Activated CD4-positive, alpha-beta T cell treated with anti-CD3 and anti-CD28 coated beads, Interleukin-2, Interleukin-4, amounts not matched to agents 100 ng/mL and 50 ng/mL, durations not matched to agents 16 hours and 8 hours (primary cell): ENCODE measurements at places on chromosomes 6 and 20.

DNA sequence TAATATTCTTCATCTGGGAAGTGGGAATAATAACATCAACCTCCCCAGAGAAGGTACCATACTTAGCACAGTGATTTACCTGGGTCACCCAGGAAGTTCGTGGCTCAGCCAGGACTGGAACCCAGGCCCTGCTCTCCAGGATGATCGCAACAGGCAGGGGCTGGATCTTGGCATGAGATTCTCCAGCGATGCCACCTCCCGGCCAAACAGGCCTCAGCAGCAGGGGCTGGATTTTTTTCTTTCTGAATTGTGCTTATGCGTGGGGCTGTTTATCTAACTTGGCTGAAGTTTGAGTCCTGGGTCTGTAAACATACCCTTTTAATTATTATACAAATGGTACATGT lies 129.5 kb upstream of the PTPN1 start:
- no peak for DNase-seq

GRCh38 chr20:31922181-31922580 lies 29.7 kb downstream of the PDRG1 start:
- no peak for DNase-seq

GRCh38 chr6:75268988-75269354 lies 15.6 kb downstream of the TMEM30A start:
- DNase-seq: no peak

DNA sequence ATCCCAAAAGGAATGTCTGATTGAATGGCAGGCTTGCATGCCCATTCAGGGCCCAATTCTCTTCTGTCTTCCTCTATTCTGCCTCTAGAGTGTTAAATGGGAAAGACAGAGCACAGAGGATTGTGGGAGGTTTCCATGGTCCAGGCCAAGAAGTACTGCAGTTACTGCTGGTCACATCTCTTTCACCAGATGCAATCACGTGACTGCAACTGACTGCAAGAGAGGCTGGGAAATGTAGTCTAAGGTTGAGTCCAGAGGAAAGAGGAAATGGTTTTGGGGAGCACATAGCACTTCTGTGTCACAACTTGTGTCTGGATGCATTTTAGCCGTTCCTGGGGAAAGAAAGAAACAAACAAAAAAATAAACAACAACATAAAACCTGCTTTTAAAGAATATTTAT lies 336.4 kb upstream of the BTBD3 start:
- DNase-seq: no peak

DNA sequence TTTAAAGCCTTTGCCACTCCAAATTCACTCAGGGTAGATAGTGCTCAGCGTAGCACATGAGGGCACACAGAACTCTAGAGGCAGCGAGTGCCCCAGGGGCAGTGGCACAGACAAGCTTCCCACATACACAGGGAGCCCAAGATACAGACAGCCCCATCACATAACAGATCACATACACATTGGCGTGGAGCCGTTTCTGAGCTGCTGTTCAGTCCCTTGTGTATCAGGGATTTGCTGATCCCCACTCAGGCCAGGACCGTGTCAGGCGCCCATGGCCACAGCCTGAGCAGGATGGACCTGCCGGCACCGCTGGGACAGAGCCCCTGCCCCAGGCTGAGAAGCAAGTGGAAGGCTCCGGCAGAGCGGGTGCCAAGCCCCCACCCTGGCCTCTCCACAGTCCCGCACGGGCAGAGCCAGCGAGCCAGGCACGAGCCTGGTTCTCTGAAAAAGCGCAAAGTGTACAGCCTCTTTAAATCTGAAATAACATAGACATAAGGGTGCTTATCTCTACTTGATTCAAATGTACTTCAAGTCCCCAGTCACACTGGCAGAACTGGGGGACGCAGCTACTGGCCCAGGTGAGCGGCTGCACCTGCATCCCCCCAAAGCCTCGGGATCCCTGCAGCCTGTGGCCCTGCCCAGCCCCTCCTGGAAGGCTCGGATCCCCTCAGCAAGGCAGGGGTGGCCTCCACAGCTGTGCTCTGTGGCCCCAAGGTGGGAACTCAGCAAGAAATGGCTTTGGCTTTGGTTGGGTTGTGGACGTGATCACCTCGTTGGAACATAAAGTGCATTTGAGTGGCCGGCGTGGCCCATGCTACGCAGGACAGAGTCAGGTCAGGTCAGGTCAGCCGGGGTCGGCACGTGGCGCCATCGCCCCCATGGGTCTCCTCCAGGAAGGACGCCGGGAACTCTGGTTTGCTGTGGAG lies 231.3 kb downstream of the ERMARD start:
- DNase-seq: no peak

DNA sequence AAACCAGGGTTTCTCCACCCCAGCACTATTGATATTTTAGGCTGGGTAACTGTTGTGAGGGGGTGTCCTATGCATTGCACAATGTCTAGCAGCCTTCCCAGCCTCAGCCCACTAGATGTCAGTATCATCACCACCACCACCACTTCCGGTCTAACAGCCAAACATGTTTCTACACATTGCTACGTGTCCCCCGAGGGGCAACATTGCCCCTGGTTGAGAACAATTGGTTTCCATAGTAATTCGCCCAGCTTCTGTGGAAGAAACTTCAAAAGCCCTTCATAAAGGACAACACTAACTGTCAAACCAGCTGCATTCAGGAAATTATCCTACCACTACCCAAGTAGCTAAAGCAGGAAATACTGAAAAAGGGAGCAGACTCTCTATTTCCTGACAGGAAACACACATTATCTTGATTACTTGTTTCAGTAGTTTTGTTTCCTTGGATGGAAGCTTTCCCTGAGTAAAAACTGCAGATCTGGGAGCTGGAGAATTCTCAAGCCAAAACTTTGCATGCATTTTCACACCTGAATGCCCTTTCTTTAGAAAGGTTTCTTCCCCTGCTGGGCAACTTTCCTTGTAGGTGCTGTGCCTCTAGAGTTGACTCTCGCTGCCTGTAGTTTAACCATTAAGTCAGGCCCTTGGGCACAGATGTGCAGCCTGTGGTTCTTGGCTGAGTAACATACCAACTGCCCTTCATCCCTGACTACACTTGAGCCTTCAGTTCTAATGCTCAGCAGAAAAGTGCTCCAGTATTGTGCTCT lies 23.6 kb downstream of the PKHD1 start:
- DNase-seq: peak; percentile 57

DNA sequence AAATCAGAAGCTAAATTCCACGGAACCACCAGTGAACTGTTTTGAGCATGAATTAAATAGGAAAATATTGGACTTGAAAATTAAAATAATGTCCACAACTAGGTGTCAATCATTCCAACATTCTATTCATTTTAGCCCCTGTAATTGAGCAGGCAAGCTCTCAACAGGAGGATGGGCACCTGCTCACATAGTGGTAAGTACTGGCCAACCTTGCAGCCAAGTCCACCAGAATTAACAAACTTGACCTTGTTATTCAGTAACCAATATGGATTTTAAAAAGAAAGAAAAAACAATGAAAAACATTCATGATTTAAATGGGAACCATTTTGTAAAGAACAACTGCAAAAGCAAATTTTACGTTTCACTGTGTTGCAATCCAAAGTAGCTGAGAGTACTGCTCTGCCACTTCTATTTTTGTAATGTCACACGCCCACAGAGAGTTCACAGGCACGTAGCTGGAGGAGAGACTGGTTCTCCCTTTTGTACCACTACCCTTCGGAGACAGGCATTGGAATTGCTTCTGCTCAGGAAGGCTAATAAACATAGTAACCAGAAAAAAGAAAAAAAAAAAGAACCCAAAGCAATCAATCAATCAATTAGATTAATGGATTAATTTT lies 75.2 kb upstream of the F13A1 start:
- DNase-seq: no peak

DNA sequence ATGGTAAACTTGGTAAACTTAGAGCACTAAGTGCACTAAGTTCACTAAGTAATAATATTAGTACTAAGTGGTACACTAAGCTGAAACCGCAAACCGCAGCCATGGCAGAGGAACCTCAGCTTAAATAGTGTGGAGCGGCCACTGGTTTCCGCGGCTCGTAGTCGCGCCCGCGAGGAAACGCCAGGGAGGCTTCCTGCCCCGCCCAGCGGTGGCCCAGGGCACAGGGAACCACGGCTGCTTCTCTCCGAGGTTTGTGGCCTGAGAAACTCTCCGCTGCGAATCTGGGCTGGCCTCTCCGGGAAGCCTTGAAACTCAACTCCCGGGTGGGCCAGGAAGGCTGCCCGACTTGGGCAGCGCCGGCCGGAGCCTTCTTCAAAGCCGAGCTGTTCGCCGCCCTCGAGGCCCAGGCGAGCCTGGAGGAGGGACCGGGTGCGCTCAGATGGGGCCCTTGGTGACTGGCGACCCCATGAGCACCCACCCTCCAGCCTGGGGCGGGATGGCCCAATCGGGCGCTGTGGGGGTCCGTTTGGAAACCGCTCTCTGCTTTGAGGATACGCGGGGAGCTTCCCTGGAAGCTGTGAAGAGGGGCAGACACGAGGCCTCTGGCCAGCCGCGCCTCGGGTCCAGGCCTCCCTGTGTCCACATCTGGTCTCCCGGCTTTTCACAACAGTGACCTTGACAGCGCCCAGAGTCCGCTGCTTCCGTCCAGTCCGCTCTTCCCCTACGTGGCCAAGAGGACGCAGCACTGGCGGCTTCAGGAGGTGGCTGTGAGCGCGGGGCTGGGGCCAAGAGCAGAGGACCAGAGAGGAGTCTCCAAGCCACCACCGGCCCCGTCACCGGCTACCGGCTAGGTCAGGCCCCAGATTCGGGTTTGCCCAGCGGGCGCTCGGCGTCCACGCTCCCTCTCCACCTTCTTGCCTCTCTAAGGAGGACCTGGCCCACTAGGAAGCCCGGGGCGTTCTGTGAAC lies 25.4 kb upstream of the HLA-E start:
- peak; percentile 79 for DNase-seq

GRCh38 chr6:108119769-108120141 lies 45.2 kb upstream of the OSTM1 start:
- DNase-seq: no peak

DNA sequence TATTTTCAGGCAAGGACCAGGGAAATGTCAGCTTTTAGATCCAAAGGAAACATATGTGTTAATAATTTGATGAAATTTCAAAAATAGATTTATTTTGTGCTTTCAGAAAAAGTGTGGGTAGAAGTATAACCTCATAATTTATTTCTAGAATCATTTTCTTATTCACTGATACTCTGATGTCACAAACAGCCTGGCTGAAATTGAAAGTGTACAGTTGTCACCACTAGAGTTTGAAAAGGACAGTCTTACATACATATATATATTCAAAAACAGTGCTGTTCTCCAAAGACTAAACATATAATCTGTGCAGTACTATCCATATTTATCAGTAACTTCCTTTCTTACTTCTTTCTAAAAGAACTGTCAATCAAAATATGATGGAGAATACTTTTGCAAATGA lies 254.4 kb upstream of the KCNQ5 start:
- no peak for DNase-seq

- DNase-seq: no peak
These were observed 33.7 kb downstream of the BCAS4 start for GRCh38 chr20:50828363-50829136.

DNA sequence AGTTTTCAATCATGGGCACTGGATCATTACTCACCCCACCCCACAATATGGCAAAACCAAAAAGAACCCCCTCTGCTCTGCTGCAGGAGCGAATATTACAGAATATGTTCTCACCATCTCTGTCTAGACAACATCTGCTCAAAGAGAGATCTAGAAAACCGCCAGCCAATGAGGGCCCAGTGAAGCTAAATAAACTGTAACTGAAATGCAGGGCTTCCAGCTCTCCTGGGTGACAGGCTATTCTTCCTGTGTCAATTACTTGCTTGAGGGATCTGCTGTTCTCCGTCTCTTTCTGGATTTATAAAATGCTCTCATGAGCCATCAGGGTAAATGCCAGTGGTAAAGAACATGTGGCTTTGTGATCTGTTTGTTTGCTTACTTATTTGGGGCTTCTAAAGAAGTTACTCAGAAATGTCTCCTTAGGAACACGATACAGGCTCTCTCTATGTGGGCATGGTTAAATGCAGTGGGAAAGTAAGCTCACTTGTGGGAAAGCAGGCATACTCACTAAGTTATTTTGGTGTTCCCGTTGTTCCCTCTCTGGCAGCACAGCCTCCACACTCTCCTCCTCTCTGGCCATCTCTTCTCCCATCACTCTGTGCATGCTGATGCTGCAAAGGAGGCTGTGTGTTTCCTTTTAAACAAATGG lies 44.8 kb downstream of the TTI1 start:
- no peak for DNase-seq

DNA sequence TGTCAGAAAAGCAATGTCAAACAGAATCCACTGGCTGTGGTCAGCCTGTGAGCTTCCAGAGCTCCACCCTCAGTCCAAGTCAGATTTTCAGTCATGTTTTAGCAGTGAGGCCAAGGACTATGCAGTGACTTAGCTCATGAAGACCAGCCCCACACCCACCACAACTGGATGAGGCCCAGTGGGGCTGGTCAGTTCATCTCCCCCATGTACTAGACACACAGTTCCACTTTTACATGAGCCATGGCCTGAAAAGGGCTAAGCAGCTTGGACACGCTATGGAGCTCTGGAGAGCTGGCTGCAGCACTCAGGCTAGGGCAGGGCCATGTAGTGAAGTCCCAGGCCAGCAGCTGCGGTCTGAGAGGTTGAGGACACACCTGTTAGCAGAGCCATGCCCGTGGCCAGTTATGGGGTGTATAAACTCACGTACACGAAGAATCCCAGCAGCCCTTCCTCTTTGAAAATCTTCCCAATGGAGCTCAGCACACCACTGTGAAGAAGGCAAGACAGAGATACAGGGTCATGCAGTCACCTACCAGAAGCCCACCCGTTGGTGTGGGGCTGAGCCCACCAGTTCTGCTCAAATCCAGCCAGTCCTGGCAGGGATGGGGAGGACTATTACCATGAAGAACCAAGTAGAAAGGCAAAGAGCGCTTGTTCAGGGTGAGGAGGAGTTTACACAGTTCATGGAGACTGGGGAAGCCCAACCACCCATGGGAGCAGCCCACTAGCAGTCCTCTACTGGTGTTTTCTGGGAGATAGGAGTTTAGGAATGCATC lies 10.6 kb downstream of the MTCH1 start:
- no peak for DNase-seq

DNA sequence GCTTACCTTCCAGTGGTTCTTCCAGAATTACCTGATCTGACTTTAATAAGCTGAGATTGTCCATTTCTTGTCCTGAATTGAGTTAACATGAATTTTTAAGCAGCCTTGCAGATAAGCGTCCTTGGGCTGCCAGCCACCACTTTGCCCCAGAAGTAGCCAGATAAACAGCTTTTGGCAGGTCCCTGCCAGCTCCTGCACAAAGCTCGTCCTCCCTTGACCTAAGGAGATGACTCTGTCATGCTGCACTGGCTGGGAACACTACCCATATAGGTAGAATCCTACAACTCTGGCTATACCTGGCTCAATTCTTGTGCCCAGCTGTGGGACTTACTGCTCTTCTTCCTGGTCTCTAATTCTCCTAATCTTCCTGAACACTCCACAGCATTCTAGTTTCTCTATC lies 39.6 kb upstream of the AAR2 start:
- DNase-seq: no peak

DNA sequence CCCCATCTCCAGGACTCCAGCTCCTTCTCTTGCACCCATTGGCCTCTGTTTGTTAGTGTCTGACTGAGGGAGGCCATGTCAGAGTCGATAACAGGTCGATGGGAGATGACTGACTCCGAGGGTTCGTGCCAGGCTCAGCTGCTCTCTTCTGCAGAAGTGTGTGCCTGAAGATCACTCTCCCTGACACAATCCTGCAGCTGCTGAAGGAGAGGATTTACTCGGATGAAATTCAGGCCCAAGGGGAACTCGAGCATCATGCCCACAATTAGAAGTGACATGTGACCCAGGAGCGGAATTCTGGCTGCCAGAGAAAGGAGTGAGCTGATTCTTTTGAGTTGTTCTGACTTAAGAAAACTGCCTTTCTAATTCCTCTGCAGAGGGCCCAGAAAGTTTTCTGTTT lies 318.2 kb downstream of the MAFB start:
- DNase-seq: no peak
